NCI-H187 (cell line): ENCODE measurements at places on chromosomes 7 and 10.

DNA sequence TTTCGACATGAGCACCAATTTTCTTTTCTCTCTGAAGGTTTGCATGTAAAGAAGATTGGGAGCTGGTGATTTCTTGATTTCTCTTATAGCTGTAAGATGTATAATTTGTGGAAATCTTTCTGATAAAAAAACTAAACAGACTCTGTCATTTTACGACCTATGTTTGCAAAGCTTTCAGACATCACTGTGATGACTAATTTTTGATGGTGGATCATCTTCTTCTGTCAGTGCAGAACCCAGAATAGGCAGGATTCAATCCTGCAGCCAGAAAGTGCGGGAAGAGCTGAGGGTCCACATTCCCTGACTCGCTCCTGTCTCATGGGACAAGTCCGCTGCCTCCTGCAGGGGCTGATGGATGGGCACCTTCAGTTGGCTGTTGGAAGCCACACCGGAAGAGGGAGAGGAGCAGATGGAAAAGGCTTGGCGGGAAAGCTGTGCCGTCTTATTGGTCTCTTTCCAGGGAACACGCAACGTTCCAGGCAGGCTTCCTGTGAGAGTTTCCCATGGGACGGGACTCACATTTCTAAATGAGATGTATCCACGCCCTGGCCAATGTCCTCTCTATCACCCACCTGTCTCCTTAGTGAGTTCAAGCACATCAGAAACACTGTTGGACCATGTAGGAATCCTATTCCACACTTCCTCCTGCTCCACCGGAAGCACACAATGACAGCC is 186.9 kb downstream of the PRPF18 start:
- no peak for DNase-seq

DNA sequence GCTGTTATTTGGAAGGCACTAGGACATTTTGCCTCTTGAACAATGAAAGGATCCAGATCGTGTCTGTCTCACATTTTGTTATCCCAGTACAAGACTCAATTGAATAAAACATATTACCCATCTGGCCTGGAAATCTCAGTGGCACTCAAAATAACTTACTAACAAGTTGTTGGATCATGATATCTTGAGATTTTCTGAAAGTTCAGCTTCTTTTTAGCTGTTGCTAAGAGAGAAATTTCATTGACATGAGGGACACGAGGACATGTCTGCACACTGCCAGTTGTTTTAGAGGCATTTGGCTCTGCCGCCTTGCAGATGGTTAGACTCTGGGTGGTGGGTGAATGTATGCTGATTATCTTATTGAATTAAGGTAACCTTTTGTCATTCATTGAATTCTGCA is 41.0 kb downstream of the KAT6B start:
- no peak for DNase-seq

- no peak for DNase-seq
Measured at GRCh38 chr10:132229834-132230556, 43.2 kb downstream of the DPYSL4 start.

DNA sequence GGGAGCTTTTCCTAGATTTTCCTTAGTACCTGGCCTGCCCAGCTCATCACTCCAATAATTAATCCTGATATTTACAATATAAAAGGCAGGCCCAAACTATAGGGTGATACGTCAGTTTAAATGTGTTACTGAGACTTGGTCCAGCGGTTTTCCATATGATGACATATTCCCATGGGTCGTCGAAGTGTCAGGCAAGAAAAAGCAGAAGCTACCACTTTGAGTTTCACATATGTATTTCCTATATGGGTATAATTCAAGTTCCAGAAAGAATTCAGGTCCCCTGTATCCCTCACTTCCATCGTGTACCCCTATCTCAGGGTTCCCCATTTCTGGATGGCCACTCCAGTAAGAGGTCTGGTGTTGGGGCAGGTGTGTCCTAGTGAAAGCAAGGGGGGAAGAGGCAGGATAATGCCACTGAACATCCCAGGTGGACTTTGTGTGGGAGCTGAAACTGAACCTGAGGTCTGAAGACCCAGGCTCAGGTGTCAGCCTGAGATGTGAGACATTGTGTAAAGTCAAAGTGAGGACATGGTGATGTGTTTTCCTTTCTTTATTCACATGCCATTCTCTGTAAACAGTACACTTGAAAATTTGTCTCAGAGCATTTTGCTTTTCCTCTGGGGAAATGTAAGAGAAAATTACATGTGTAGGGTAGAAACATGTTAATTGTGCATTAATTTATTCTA is 167.8 kb downstream of the PLXDC2 start:
- DNase-seq: no peak

DNA sequence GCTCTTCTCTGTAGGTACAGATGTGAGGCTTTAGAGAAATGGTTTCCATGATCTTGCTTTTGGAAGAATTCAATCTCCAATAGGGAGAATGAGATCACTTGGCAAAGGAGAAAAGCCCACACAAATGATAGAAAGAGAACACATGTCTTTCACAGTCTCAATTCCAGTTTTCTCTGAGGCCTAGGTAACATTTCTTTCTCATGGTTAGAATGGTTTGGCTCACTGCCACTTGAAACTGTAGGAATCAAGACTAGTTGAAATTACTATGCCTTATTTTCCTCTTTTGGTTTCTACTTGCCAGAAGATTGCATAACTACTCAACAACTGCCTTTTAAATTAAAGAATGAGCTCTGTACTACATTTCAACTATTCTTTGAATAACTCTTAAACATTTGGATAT is 276.5 kb upstream of the TEX47 start:
- DNase-seq: no peak
